Aorta (tissue), 5 donors: ENCODE measurements at places on chromosomes 12 and 14.

- DNase-seq, result no peak
Observed at GRCh38 chr14:36495666-36496065, 24.4 kb downstream of the NKX2-1 start.

- no peak for DNase-seq
Observed at GRCh38 chr12:93363841-93364297, 13.9 kb upstream of the NUDT4 start.

DNA sequence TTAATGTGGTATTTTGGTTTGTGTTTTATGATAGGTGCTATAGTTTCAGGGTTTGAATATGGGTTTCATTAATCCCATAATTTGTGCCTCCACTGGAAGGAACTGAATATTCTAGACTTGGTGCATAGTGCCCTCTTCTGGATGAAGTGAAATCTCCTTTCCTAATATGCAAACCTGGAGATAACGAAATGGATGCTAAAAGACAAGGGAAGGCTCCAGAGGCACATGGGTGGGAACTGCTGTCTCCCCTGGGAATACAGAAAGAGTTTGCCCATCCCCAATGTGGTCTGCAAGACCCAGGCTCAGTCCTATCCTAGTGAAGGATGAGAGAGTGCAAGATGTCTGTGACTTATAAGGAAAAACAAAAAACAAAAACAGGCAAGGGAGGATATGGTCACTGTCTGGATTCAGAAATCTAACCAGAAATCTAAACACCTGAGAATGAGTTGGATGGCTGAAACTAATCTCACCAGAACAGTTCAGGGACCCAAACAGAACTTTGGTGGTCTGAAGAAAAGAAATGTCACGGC lies 142.3 kb upstream of the TMPO start:
- DNase-seq, result no peak

- no peak for DNase-seq
Observed at GRCh38 chr14:89688507-89689211, 265.9 kb downstream of the EFCAB11 start.

- no peak for DNase-seq
Observed at GRCh38 chr14:23647619-23648018, 11.5 kb downstream of the DHRS2 start.

DNA sequence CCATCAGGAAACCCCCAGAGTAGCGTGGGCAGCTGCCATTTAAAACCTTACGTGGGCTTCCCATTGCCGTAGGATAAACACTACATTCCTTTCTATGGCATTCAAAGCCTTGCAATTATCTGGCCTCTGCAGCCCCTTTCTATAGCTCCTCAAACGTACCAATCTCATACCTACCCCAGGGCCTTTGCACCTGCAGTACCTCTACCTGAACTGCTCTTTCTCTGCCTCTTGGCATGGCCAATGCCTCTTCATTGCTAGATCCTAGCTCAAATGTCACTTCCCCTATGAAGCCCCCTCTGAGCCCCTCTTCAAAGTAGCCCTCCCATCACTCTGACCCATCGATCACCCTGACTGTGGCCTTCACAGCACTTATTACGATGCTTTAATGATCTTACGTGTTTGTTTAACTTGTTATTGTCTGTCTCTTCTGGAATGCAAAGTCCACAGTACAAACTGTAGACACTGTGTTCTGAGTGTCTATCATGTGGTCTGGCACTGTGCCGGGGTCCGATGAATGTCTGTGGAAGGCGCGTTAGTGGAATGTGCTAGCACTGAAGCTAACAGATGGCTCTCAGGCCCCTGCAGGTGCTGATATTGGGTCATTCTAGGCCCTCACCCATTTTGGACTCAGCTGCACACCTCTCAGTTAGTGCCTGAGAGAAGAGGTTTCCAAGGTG lies 157.3 kb upstream of the NOS1 start:
- no peak for DNase-seq

- no peak for DNase-seq
Observed at GRCh38 chr12:130987151-130987931, 33.6 kb downstream of the ADGRD1 start.

DNA sequence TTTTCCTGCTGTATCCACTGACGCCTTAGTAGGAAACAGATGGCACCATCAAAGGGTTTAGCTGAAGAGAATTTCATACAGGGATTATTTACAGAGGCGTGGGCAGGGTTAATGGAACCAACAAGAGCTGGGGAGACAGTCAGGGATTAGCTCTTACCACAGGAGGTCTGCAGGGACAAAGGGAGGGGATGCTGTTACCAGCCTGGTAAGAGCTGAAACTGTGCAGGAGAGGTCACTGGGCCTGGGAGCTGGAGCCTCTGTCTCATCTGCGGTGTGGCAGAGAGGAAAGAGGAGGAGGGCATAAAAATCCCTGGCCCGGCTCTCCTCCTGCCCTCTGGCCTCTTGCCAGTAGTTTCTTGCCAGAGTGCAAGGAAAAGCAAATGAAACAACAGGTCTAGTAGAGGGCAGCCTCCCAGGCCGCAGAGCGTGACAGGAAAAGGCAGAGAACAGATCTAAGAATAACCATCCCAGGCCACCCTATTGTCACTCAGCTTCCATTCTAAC lies 18.9 kb upstream of the POC1B start:
- DNase-seq, result peak; percentile 58

DNA sequence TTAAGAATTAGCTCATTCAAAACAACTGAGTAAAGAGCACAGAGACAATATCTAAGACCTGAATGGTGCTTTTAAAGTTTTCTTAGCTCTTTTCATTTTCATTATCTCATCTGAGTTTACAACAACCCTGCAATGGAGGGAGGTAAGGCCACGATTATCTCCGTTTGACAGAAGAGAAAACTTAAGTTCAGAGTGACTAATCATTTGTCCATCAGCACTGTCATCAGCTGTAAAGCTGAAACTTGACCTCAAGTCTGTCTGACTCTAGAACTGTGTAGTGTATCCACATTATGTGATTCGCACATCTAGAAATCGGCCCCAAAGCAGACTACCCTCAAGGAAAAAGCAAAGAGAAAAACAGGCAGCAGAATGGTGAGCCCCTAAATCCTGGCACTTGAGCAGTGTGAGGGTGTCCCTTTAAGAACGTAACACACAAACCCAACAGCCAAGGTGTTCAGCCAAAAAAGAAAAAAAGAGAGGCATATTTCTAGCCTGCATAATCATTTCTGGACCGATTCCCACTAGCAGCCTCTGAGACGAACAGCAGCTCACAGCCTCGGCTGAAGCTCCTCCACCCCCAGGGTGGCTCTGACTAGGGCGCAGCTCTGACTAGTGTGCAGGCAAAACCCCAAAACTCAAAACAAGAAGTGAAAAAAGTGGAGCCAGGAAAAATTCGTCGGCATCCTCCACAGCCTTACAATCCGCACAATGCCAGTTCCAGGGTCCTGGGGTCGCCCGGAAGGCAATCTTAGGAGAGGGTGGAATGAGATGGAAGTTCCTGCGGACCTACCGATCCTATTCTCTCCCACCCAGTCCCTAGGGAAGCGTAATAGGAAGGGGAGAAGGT lies 1.6 kb downstream of the STXBP6 start:
- DNase-seq, result peak; percentile 46

GRCh38 chr12:28872654-28873268 lies 276.3 kb upstream of the FAR2 start:
- no peak for DNase-seq

GRCh38 chr14:22994762-22995275 lies 12.5 kb upstream of the AJUBA start:
- DNase-seq, result no peak

- no peak for DNase-seq
Observed at GRCh38 chr12:19706936-19707335, 267.6 kb downstream of the AEBP2 start.

DNA sequence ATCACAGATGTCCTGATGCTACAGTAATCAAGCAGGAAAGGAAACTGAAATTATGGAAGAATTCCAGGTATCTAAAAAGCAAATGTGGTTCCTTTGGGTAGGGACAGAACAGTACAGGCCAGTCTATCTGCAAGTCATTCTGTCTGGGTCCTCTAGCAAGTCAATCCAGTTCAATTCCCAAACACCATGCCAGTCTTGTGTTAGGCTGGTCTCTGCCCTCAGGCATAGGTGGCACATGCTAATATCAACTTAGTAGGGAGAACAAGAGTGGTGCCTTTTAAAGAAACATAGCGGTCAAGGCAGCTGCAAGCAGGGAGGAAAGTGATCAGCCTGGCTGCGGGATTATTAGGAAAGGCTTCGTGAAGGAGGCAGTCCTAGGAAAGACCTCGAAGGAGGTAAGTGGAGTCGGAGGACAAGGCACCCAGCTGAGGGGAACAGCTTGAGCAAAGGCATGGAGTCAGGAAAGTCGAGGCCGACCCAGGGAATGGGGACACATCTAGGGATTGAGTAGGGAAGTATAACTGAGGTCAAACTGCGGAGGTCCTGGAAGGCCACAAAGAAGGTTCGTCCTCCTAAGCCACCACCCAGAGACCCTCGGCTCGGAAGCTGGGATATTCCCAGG lies 3.8 kb upstream of the PLEKHG6 start:
- peak; percentile 55 for DNase-seq

- DNase-seq, result no peak
Observed at GRCh38 chr12:17661250-17661649, 428.7 kb downstream of the RERGL start.

- DNase-seq, result no peak
Observed at GRCh38 chr14:40983604-40984003, 623.1 kb upstream of the LRFN5 start.

DNA sequence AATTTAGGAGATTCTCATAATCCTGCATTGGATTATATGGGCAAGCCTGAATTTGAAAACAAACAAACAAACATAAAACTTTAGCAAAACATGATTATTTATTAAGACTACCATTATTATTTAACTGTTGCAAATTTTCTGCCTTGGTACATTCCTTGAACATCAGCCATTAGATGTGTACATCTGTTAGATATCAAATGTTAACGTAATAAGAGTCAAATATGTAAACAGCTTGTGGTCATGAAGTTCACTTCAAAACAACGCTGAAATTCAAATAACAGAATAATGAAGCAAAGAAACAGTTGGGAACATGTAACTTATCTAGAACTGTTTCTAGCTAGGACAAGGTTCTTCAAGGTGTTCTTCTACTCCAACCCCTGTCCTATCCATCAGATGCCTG lies 14.3 kb upstream of the TMX1 start:
- no peak for DNase-seq

- no peak for DNase-seq
Observed at GRCh38 chr12:105462831-105463230, 132.3 kb downstream of the C12orf75 start.

DNA sequence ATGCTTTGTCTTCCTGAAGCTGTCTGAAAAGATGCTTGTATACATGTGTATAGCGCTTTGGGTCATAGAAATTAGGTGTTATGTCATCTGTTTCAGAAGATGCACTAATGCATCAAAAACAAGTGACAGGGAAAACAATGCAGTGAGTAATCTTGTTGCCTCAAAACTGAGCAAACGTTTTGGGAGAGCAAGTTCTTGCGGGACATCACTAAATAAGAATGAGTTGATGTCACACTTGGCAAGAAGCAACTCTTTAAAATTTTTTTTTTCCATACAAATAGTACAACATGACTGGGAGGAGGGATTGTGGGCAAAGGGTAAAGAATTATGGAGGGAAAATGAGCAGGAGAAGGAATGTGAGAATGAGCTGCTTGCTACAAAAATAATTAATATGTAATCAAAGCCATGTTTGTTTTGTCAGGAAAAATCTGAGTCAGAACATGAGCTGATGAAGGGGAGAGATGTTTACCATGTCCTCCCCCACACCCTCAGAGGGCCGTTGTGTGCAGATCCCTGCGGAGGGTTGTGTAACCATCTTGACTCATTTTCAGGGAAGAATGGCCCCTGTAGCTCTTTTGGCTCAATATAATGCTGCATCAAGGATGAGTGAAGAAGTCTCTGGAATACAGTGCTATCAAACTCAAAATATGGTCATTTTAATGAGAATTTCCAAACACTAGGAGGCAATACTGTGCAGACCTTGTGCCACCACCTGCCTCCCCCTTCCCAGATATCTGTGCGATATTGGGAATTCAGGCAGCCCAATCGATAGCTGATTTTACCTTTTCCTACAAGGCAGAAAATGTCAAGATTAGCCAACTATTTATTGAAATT lies 41.4 kb downstream of the BORCS5 start:
- peak; percentile 71 for DNase-seq

GRCh38 chr12:109581856-109582255 lies 8.3 kb downstream of the MVK start:
- DNase-seq, result no peak

DNA sequence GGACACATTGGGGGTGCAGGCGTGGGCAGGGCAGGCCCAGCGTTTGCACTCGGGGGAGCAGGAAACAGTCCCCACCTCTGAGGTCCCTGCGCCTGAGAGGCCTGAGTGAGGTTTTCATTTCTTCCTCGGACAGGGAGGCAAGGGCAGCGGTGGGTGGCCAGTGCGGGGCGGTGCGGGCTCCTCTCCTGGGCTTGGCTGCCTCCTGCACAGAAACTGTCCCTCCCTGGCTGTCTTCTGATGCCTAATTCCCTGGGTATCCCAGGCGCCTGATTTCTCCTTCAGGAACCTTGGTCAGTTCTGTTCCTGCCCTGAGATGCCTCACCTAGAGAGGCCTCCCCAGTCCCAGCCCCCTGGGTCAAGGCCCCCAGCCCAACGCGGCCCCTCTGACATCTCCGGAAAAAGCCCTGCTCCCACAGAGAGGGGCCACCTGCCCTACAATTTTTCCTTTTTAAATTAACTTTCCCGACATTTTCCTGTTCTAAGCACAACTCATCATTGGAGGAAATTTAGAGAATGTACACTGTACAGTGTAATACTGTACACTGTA lies 260.3 kb downstream of the ADGRD1 start:
- DNase-seq, result peak; percentile 38

GRCh38 chr14:61581340-61581739 lies 114.0 kb upstream of the HIF1A start:
- DNase-seq, result no peak

GRCh38 chr14:104442631-104443390 lies 136.8 kb upstream of the C14orf180 start:
- no peak for DNase-seq

DNA sequence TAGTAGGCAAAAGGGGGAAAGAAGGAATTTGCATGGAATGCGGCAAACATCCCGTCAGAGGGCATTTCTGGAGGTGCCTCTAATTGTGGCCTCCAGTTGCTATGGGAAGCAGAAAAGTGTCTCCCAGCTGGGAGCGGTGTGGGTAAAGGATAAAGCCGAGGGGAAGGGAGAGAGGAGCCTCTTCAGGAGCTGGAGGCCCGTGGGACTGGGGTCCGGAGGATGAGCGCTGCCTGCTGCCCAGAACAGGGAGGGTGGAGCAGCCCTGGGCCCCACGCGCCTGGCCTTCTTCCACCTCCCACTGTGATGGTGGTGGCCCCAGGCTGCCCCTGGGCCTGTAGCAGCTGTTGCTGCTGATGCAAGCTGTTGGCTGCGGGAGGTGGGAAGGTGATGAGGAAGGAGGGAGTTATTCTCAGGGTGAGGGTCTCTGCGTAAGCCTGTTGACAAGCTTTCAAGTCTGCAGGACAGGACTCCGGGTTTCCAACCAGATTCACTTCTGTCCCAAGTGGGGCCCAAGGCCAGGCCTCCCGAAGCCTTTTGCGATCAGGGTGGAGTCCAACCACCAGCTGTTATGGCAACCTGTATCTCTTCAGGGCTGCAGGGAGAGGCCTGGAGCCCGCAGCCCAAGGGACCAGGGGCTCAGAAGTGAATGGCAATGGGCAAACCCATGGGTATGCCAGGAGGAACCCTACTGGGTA lies 19.1 kb upstream of the PGF start:
- DNase-seq, result no peak

- no peak for DNase-seq
Observed at GRCh38 chr14:53613404-53614253, 343.0 kb downstream of the BMP4 start.
